ENCODE measurements at places on chromosomes 12 and 14.
A peak's percentile ranks its signal among the peaks of the same experiment; 100 is the strongest.

DNA sequence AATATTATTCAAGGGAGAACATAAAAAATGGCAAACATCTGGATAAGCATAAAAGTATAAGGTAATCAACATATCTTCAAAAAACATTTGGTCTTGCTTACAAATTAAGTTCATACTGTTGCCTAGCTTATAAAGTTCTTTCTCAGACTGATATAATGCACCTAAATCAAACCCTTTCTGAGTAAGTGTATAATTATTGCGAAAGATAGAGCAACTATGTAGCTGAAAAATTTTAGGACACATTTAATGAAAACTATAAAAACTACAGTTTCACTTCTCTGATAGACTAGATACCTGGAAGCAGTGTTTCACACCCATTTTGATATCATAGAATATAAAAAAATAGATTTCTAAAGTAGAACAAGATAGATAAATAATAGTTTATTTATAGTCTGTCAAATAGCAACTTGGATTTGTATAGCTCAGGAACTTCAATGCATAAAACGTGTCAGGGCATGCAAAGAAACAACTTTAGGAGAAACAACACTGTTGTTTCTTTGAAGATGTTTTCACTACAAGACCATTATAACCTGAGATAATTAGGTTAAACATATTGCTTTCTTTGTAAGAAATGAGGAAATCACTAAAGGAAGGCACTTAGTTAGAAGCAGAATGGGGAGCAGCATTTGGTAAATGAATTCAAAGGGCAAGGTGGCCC, 7.6 kb downstream of the CLECL1 start:
- no peak for DNase-seq

GRCh38 chr14:22546722-22547071, 42.3 kb downstream of the DAD1 start:
- DNase-seq: no peak

DNA sequence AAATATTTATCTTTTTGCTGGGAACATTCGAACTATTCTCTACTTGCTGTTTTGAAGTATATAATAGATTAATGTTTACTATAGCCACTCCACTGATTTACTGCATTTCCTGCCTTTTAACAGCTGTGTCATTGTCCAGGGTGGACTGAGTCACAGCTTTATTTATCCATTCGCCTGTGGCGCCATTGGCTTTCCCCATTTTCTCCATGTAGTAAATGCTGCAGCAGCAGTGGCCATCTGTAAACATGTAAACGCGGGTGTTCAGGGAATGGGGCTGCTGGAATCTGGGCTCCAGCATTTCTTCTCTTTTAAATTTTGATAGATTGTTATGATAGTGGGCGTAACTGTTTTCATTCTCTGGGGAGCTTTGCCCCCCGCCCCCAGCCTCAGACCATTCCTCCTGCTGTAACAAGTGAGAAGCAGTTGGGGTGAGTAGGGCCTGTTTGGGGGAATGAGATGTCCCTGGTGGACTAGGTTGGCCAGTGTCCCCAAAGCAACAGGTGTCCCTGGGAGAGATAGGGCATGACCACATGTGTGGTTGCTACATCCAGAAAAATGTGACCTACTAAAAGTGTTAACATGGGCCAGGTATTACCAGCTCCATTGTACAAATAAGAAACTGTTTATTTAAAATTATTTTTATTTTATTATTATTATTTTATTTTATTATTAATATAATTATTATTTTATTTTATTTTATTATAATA, 32.9 kb downstream of the RIN3 start:
- DNase-seq: no peak

DNA sequence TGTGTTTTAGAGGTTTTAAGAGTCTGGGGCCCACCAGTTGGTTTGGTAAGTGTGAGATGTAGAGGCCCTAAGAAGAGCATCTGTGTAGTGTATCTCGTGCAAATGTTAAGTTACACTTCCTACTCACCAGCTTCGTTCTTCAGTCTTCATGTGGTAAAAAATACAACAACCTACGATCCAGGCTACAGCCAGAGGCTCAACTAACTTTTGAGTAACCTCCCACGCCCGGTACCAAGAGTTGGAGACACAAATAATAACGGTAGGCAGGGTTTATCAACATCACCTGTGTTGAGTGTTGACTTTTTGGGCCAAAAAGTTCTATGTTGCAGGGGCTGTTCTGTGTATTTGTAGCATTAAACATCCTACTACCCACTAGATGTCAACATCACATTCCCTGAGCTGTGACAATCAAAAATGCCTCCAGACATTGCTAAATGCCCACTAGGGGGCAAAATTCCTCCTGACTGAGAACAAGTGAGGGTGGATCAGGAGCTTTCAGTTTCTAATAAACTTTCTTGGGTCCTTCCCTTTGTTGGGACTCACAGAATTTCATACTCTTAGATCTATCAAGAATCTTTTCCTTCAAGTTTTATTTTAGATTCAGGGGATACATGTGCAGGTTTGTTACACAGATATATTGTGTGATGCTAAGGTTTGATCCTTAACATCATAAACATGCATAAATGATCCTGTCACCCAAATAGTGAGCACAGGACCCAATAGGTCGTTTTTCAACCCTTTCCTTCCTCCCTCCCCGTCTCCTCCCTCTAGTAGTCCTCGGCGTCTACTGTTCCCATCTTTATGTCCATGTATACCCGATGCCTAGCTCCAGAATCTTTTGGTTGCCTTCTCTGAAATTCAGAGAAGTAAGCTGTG, 94.7 kb downstream of the SLC2A13 start:
- DNase-seq: peak; percentile 89

DNA sequence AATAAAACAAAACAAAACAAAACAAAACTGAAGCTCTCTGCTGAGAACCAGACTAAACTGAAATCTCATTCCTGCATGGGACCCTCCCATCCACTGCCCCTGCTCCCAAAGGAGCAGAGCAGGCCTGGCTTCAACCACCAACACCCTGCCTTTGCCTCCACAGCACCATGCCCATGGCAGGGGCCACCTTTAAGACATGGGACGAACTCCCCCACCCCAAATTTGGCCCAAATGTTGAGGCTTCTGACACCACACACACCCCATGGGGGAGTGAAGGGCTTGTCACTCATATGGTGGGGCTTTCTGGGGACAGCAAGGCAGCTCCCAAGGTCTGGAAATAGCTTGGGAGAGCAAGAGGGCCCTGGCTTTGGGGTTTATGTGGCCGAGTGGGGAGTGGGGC, 177.2 kb downstream of the KIF26A start:
- DNase-seq: no peak

DNA sequence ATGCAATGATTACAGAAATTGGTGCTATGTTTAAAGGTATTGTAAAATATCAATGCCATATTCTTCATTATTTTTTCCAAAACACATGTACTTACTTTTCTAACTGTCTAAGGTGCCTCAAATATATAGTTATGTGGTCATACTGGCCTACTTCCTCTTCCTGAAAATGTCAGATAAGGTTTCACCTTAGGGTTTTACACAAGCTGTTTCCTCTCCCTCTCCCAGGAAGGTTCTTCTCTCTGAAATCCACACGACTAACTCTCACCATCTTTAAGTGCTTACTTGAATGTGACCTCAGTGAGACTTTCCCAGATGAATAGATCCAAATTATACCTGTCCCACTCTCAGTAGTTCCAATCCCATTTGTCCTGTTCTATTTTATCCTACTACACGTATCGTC, 11.6 kb upstream of the CLEC4D start:
- DNase-seq: no peak

All from choroid plexus epithelial cell (primary cell).